ENCODE measurements at places on chromosomes 1 and 21.

GRCh38 chr1:112054510-112054909, 65.0 kb upstream of the KCND3 start:
- peak; percentile 13 for DNase-seq

GRCh38 chr1:172775606-172776005, 116.7 kb downstream of the FASLG start:
- DNase-seq = no peak

- DNase-seq = peak; percentile 50
These were observed 255.1 kb upstream of the CXADR start for GRCh38 chr21:17257784-17258183.

DNA sequence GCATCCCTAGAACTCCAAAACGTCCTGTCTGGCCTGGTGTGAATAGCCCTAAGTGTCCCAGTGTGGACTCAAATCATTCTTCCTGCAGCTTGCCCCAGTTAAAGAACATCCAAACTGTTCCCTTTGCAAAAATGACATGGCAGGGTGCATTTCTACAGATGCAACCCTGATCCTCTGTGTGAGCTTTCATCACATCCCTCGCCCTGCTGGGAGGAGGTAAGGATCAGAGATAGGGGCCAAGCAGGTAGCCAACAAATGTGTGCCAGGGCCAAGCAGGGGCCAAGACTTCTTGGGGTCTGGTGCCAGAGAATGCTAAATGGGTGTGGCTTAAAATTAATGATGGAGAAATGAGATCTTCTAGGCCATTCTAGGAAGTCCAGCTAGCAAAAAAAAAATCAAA, 27.1 kb upstream of the MPZL1 start:
- no peak for DNase-seq

- peak; percentile 19 for DNase-seq
These were observed 185.9 kb downstream of the AK5 start for GRCh38 chr1:77467741-77468140.

DNA sequence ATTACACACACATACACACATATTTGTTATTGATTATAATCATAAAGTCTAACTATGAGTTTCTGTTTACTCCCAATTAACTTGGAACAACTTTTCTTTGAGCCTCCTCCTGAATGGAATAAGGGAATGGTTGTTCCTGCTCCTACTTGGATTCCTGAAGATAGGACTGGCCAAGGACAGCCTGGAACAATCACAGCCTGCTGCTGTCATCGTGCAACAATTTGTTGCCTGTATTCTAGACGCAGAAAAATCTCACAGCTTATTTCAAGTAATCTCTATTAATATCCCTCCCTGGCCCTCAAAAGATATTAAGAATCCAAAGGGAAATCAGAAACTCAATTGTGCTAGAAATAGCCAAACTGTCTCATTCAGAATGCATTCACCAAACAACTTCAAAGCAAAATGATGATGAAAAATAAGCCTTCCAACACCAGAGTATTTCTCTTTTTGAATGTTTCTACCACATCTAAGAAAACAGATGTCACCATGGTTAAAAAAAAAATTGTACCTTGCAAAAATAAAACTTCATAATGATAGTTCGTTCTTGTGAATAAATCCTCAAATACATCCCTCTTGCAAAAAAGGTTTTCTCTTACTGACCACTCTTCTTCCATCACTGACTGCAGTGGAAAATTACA, 30.9 kb downstream of the RCAN1 start:
- no peak for DNase-seq

GRCh38 chr1:90823686-90824085, 106.6 kb upstream of the BARHL2 start:
- no peak for DNase-seq

GRCh38 chr1:18069903-18070302, 37.7 kb upstream of the IGSF21 start:
- DNase-seq = no peak
